Caco-2 (cell line): ENCODE measurements at places on chromosomes 7 and 10.

- DNase-seq: peak; percentile 89
Observed at GRCh38 chr10:52779541-52780390, 7.2 kb upstream of the MBL2 start.

- no peak for DNase-seq
Observed at GRCh38 chr10:25382029-25382810, 207.4 kb downstream of the GPR158 start.

DNA sequence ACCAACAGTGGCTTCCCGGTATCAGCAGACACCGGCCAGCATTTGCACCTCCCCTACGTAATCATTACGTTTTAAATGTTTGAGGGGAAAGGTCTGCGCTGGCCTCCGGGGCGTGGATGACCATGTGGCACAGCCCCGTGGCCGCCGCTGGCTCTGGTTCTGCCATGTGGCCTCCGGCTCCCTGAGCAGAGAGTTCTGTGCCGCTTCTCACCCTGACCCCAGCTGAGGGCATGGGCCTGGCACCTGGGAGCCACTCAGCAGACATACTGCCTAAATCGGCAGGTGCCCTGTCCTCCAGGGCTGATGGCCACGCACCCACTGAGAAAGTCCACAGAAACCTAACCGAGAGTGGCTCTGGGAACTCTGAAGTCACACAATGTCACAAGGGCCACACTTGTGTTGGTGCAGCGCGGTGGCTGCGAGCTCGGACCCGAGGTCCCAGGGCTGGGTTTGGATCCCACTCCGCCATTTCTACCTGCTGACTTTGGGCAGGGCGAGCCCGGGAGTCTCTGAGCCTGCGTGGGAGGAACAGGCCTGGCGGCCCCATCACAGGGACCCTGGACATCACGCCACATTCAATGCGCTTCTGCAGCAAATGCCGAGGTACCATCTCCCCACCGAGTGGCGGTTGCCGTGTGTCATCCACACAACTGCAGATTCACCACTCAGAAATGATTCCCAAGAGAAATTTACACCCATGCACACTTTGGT lies 25.3 kb downstream of the CFAP46 start:
- peak; percentile 12 for DNase-seq

DNA sequence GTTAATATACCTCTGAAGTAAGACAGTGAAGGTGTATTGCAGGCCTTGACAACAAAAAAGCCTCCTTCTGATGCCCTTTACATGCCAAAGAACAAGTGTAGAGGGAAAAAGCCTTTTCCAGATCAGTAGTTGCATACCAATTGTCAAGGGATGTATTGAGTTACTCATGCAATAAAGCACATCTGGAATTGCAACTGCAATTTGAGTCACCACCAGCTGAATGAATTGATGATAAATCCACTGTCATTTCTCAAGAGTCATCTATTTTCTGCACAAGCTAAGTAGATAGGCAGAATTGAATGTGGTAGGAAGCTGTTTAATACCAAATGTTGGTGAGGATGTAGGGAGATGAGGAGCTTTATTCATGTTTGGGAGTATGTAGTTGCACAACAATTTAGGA lies 325.9 kb upstream of the SMIM30 start:
- DNase-seq: no peak

GRCh38 chr10:128962182-128962581 lies 504.9 kb upstream of the MGMT start:
- no peak for DNase-seq

- no peak for DNase-seq
Observed at GRCh38 chr10:33676606-33677339, 342.3 kb upstream of the NRP1 start.

- DNase-seq: peak; percentile 61
Observed at GRCh38 chr7:131109759-131110296, 217.8 kb upstream of the MKLN1 start.

GRCh38 chr10:26485150-26485941 lies 47.2 kb downstream of the APBB1IP start:
- DNase-seq: no peak

GRCh38 chr7:141949451-141949850 lies 2.7 kb upstream of the CLEC5A start:
- DNase-seq: no peak

DNA sequence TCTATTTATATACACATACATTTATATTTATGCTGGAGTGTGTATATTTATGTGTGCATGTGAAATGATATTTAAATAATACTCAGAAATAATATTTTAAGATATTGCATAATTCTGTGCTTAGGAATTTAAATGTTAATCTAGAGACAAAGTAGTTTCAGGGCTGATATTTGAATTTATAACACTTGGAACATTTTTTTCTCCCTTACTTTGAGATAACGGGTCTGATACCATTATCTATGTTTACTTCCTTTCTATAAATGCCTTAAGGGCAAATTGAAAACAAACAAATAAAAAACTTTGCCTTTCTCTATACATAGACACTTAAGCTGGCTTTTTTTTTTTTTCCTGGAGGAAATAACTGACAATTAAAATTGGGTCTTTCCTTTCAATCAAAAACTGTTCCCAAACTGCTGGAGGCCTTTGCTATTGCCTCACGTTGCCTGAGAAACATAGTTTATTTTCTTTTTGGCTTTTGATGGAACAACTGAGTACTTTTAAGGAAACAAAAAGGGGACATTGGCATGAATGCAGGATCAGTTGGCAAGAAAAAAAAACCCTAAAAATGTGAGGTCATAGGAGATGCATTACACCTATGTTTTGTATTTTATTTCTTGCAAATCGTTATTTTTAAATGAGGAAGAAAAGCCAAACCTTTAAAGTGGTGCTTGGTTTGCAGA lies 98.7 kb downstream of the ITGA8 start:
- no peak for DNase-seq

DNA sequence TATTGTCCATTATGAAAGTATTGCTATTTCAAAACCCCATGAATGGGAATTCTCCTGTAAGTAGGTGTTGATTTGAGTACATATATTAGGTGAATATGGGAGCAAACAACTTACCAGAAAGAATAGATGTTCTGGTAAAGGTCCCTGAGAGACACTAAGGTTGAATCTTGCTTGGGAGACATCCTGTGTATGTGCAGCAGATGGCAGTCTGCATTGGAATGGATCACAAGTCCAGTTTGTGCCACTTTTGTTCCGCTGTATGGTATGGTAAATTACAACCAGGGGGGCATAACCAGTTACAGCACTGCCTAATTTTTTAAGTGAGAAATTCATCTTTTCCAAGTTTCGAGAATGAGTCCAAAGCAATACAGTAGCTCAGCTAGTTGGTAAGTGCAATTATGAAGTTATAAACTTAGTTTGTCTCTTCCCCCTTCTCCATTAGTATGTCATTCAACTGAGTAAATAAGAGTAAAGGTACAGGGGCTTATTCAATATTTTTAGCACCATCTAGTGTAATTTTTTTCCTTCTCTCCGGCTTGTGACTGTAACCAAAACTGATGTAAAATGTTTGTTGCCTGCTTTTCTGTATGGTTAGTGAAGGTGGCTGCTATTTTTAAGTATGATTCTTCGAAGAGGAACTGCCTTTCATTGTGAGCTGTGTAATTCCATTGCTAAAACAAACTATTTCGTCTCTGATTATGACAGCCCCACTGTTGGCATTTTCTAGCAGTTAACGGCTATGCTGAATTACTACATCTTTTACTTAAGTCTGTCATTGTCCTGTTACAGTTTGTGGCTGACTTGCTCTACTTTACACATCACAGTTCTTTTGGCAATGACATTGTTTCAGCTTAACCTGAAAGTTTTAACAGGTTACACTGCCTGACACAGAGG lies 2.8 kb downstream of the MCU start:
- peak; percentile 36 for DNase-seq

DNA sequence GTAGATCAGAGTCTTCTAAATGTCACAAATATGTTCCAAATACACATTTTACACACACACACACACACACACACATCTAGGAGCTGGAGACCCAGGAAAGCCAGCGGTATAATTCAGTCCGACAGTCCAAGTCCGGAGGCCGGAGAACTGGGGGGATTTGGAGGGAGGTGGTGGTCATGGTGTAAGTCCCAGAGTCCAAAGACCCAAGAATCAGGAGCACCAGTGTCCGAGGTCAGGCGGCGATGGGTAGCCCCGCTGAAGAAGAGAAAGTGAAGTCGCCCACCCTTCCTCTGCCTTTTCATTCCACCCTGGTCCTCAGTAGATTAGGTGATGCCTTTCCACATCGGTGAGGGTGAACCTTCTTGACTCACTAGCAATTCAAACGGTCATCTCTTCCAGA lies 154.8 kb downstream of the CAMK1D start:
- no peak for DNase-seq

DNA sequence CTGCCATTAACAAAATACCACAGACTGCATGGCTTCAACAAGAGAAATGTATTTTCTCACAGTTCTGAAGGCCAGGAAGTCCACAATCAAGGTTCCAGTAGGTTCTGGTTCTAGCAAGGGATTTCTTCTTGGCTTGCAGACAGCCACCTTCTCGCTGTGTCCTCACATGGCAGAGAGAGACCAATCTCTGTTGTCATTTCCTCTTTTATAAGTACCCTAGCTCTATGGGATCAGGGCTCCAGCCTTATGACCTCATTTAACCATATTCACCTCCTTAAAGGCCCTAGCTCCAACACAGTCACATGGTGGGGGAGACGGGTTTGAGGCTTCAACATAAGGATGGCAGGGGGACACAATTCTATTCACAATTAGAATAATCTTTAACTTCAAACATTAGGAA lies 23.6 kb downstream of the ABI1 start:
- DNase-seq: no peak

DNA sequence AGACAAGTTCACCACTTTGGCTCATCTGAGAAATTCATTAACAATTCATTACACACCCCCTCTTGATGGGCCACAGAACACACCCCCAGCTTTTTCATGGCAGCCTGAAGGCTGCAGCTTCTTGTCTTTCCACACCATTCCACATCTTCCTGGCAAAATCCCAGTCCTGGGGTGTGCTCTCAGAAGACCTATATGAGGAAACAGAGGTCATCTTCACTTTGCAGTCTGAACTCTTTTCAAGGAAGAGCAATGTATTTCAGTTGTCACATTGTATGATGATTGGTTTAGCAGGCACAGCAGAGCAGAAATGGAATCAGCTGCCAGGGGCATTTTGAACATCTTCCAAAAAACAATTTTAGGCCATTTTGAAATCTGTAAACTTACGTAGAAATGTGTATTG lies 7.8 kb upstream of the LRRC27 start:
- no peak for DNase-seq
